ENCODE measurements at places on chromosomes 3 and 15. TPM values are rescaled to one million over a fixed set of nuclear protein-coding genes. Genes with fewer than 3 reads are reported as not detected.

DNA sequence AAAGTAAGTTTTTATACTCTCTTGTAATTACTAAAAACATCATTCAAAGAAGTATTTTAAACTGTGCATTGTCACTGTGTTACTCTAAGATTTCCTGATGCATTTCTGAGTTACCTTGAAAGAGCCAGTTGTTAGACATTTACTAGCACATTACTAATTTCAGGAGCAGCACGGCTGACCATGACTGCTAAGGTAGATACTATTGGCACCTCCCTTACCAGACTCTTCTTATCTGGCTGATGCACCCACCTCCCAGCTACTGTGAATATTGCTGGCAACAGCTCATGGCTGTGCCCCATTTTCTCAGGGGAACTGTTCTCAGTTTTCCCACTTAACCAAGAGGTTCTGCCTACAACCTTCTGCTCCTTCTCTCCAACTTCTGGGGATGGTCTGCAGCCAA is 29.4 kb downstream of the COL6A5 start:
- DNase-seq = no peak

GRCh38 chr15:67853454-67853853 is 13.6 kb upstream of the RNU6-1 start:
- no peak for DNase-seq

GRCh38 chr15:63889831-63890230 is 56.1 kb upstream of the HERC1 start:
- DNase-seq = no peak

GRCh38 chr3:35383216-35383615 is 256.1 kb upstream of the ARPP21 start:
- DNase-seq = no peak

- peak; percentile 49 for DNase-seq
Observed at GRCh38 chr3:13420045-13420830, at the start of gene NUP210. NUP210 (minus strand) TSS chr3:13420322; CDS start chr3:13420226, 96 bp downstream.

- DNase-seq = no peak
Observed at GRCh38 chr3:16122661-16123060, 51.8 kb upstream of the GALNT15 start.

Gene TPM1
- total RNA-seq = 29.4 TPM

Gene C3orf85
- not detected for total RNA-seq

DNA sequence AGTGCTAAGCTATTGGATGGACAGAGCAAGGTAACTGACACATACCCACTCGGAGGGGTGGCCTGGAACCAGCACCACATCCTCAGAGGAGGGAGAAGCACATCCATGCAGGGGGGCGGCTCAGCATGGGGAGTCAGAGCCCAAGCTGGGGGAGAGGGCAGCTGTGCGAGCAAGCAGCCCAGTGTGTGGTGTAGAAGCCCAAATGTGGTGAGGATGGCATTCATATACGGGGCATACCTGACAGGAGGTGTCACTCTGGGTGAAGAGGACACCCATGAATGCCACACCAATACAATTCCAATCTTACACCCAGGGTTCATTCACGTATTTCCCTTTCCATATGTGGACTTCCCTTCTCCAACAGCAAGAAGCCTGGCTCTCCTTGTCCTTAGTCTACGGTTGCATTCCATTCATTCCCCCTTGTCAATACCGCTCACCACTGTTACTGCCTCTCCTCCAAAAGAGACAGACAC is 58.7 kb upstream of the ACAN start:
- DNase-seq = no peak

GRCh38 chr3:42591811-42592210 is 1.2 kb downstream of the SS18L2 start:
- no peak for DNase-seq

GRCh38 chr3:59135096-59135495 is 85.3 kb upstream of the CFAP20DC start:
- no peak for DNase-seq

GRCh38 chr15:49669288-49669687 is 48.4 kb downstream of the DTWD1 start:
- no peak for DNase-seq

DNA sequence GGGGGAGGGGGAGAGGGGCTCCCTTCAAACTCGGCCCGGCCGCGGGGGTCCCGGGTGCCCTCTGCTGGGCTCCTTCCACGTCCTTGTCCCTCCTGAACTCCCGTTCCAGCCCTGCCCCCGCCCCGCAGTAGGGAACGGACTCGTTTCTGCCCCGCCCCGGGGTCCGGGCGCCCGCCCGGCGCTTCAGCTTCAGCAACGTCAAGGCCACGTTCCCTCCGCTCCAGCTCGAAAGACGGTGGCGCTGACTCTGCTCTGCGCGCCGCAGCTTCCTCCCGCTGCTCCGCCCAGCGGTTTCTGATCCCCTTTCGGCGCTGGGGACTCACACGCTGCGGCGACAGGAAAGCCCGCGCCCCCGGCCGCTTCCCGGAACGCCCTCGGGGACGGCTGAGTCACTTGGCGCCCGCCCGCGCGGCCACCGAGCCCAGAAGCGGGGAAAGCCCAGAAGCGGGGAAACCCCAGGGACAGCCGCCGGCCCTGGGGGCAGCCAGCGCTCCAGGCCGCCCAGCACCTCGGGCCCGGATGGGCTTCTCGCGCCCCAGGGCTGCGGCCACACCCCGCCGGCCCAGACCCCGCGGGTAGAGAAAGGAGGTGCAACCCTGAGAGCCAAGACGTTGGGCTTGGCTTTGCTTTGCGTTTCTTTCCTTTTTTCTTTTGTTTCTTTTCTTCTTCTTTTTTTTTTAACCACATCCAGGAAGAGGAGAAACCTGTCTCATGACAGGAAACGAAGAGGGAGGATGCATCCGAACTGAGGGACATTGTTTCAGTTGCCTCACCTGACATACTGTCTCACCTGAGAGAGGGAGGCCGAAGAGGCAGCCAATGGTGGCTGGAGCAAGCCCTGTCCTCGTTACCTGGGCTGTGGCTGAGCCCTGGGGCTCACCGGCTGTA is 28.9 kb downstream of the ARHGAP31 start:
- DNase-seq = peak; percentile 87

GRCh38 chr3:58296269-58296668 is 9.8 kb upstream of the RPP14 start:
- DNase-seq = no peak

GRCh38 chr3:89246326-89246725 is 138.9 kb downstream of the EPHA3 start:
- DNase-seq = no peak

Gene TMIE
- total RNA-seq = 3.3 TPM

Gene CD96
- 215 TPM for total RNA-seq

Gene UBA3
- total RNA-seq = 81.6 TPM

DNA sequence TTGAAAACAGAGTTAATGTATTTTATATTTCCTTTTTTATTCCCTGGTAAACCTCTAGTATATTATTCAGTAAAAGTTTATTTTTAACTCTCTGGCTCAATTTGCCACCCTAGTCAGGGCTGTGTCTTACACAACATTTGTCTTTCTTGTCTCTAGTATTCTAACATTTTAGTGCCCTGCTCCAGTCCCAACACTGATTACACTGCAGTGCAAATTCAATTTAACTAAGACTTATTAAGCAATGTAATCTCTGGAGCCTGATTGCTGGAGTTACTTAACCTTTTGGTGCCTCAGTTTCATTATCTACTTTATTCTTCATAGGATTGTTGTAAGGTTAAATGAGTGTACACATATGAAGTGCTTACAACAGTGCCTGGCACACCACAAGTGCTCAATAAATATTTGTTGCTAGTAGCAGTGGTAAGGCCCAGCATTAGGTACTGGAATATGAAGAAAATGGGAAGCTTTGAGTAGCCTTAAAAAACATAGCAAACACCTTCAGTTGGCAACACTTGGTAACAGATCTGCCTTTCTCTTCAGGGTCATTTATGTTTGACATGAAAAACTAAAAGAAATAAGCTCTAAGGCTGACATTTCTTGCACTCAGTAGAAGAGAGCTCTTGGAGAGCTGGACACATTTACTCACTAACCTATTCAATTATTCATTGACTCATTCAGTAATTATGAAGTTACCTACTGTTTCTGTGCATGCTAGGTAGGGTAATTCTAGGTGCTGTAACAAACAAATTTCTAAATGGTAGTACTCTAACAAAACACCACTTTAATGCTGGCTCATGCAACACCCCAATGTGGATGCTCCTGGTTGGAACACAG is 364.5 kb upstream of the EPHA3 start:
- DNase-seq = no peak

DNA sequence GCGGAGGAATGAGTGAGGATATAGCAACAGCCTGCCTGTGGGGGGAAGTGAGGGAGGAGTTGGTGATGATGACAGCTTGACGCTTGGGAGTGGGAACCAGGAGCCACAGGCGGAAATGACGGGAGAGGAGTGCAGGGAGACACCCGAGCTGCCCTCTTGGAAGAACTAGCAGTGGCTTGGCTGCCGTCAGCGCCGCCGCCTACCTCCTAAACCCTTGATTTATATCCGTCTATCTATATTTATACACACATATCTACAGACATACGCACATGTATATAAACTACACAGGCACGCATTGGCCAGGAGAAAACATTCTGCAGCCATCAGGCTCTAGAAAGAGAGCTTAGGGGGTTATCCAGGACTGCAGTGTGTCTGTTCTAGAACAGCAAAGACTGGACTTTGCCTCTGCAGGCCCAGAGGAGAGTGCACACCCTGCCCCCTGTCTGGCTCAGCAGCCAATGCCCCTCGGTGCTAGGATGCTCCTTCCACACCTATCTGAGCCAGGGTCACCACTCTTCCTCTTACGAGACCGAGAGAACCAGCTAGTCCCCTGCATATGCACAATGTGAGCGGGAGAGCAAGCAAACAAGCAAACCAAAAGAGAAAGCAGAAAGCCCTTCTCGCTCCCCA is 45.3 kb upstream of the MAGEF1 start:
- no peak for DNase-seq

DNA sequence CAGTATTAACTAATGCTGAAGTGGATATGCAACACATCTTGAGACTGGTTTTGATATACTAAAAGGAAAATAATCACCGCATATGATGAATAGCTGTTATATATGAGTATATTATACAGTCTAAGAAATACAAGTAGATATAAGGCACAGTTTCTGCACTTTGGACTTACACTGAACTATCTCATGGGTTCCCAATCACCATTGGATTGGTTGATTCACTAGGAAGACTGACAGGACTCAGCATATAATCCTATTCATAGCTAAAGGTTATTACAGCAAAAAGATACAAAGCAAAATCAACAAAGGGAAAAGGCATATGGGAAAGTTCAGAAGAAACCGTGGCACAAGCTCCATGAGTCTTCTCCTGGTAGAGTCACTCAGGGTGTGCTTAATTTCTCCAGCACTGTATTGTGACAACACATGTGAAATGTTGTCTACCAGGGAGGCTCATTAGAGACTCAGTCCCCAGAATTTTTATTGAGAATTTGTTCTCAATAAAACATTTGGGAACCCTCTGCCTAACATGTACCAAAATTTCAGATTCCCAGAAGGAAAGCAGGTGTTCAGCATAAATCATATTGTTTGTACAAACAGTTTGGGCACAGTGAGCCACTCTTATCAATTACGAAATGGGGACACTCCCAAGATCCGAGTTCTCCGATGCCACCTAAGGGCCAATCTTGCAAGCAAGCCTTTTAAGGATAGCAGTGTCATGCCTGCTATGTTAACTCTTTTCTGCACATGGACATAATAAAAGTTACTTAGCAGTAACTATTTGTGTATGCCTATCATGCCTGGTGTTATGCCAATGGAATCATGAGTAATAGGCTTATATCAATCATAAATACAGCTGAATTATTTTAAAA is 26.8 kb downstream of the CMC1 start:
- DNase-seq = no peak

Measured in CD4-positive, alpha-beta memory T cell (primary cell).